ENCODE measurements at places on chromosomes 11 and 22.
A peak's percentile ranks its signal among the peaks of the same experiment; 100 is the strongest.

DNA sequence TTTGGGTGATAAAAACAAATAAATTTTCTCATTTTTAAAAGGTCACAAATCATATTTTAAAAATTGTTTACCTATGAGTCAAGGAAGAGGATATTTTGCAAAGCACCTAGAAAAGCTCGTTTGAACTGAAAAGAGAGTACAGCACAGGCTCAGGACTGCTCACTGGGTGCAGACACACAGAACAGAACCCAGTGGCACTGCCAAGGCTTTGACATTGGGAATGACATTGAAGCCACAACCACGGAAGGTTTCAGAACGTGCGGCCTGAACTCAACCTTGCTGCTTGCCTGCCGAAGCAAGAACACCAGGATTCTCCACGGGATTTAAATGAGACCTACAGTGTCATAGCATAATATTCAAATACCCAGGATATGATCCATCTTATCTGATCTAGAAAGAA, 597.1 kb upstream of the B3GAT1 start:
- no peak for DNase-seq

DNA sequence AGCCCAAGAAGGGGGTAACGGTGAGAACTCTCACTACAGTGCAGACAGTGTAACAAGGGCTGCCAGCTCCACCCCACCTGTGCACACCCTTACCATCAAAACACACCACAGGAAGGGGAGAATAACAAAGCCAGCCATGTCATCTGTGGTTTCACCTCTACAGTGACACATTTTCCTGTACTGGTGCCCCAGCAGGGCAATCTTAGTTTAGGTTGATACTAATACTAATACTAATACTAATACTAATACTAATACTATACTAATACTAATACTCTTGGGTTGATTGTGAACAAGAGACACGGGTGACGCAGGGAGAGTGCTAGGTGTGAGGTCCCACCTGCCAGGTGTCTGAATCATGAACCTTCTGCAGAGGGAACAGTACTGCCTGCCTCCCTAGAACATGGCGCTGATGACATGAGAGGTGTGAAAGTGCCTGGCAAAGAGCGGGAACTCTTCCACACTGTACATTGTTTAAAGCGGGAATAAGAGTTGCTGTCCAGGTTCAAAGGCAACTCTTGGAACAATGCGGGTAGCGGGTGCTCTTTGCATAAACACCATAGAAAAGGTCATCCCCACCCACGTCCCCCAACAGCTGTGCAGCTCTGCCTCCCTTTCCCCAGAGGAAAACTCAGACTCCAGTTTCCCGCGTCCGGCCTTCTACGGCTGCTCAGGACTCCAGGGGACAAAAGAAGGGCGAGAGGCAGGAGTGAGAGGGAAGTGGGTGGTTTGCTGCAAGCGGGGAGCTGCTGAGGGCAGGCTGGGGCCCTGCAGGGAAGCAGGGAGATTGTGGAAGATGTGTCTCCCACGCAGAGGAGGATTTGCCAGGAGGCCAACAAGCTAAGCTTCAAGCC, 25.0 kb upstream of the TMPRSS4 start:
- DNase-seq, result peak; percentile 25

GRCh38 chr22:46739094-46739870, 1.2 kb upstream of the CERK start:
- DNase-seq, result peak; percentile 75

DNA sequence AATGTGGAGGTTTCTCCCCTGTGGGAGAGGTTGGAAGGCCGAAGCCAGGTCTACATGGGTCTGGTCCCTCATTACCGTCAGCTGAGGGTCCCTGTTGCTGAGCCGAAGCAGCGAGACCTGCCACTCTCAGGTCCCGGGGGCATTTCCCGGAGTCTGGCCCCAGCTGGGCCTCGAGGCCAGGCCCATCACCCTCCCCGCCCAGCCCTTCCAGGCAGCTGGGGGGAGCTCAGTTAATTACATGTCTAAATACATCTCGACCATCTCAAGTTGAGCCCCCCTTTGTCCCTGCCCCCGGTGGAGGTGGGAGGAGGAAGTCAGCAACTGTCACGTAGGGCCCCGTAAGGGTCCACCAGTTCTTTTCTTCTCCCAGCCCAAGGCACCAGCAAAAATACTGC, 3.6 kb downstream of the CDKN1C start:
- DNase-seq, result peak; percentile 60

GRCh38 chr22:32309585-32310251, 47.9 kb upstream of the RFPL3 start:
- no peak for DNase-seq

- no peak for DNase-seq
These were observed 304.1 kb downstream of the TBC1D22A start for GRCh38 chr22:47066616-47066905.

GRCh38 chr11:35393098-35393497, 26.3 kb downstream of the SLC1A2 start:
- no peak for DNase-seq

GRCh38 chr11:27841023-27841422, 140.8 kb upstream of the BDNF start:
- no peak for DNase-seq

DNA sequence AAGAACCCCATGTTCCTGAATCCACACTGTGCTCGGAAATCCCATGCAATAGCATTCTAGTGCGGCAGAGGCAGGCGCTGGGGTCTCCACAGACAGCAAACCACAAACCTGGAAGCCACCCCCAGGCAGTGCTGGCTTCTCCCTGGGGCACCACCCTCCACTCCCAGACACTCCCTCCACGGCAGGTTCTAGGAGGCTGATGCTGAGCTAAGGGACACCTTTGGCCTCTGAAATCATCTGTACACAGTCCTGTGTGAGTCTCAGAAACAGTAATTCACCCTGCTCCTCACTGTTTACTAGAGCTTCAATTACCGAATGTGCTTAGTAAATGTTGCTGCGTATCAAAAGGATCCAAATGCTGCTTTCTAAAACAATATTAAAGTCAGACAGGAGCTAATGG, 129.3 kb downstream of the EFCAB6 start:
- DNase-seq, result no peak

- no peak for DNase-seq
These were observed 2.9 kb downstream of the SLC16A8 start for GRCh38 chr22:38080850-38081635.

DNA sequence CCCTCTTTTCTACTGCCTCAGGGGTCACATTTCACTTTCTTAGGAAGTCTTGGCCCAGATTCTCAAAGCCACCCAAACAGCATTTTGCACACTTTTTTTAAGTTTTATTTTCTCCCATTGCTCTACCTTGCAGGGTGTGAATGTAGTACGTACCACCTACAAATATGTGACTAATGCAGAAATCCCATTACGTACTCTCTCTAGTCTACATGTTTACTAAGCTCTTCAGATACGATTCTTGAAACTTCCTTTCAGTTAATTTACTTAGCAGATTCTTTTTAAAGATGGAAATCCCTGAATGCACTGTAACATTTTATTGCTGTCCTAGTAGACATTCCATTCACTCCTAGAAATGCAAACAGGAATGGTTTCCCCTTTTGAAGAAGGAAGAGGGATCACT, 61.3 kb downstream of the LRRC4C start:
- DNase-seq, result no peak

- no peak for DNase-seq
These were observed 6.0 kb downstream of the KREMEN1 start for GRCh38 chr22:29078869-29079207.

DNA sequence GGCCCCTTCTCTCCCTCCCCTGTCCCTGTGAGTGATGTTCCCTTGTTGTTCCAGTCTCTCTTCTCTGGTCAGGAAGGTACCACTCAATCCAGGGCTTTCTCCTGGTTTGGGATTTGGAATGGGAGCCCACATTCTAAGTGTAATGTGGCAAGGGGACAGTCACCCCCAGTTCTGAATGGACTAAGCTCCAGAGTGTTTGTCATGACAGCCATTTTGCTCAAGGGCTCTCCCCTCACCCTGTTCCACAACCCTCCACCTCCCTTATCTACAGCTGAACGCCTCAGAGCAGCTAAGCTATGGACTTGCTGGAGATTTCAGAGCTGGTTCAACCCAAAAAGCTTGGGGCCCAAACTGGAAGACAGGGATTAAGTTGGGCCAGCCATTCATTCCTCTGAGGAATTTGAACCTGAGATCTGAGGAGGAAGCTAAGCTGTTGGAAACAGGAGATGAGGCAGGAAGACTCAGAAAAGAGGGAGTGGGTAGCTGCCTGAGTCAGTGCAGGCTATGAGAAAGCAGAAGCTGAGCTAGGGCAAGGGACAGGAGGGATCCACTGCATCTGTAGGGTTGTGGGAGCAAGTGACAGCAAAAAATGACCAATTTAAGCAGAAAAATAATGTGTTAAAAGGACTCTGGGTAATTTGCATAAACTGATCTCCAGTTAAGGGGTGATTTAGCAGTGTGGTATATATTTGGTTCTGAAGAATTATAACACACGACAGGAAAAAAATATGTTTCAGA, 22.9 kb upstream of the FCHSD2 start:
- no peak for DNase-seq

DNA sequence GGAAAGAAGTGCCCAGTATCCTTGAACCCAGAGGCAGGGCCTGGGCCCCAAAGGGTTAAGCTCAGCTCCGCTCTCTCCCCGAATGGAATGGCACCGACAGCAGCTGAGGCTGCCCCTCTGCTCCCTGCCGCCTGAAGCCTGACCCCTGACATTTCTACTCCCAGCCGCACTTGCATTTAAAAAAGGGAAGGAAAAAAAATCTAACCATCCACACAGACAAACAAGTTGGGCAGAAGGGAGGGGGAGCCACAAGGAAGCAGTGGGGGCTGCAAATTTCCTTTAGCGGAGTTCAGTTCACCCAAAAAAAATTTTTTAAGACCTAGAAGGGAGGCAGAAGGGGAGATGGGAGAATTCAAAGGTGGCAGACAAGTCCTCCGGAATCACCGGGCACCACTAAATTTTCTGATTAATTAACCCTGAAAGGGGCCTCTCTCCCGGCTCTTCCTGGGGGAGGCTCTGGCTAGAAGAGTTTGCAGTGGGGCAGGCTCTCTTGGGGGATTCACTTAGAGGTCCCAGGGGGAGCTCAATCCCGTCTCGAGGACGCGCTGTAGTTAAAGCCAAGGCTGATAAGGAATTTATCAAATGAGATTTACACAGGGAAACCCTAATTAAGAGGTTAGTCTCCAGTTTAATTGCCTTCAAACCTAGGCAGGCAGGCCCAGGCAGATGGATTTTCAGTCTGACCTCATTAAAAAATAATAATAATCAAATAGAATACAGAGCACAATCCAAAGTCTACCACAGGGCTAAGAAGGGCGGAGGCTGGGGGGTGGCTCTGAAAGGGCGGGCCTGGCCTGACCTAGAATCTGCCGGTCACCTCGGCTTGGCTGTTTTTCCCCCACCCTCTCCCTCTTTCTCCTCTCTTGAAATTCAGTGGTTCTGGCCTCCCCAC, 25.6 kb downstream of the MN1 start:
- peak; percentile 17 for DNase-seq

- DNase-seq, result peak; percentile 96
These were observed 814 bp downstream of the NPAS4 start for GRCh38 chr11:66421492-66422205.

GRCh38 chr22:27422442-27422841, 379.1 kb downstream of the MN1 start:
- no peak for DNase-seq

- no peak for DNase-seq
These were observed 27.5 kb upstream of the CRYBB3 start for GRCh38 chr22:25172153-25172552.

GRCh38 chr11:19956228-19956627, 204.0 kb downstream of the DBX1 start:
- no peak for DNase-seq

DNA sequence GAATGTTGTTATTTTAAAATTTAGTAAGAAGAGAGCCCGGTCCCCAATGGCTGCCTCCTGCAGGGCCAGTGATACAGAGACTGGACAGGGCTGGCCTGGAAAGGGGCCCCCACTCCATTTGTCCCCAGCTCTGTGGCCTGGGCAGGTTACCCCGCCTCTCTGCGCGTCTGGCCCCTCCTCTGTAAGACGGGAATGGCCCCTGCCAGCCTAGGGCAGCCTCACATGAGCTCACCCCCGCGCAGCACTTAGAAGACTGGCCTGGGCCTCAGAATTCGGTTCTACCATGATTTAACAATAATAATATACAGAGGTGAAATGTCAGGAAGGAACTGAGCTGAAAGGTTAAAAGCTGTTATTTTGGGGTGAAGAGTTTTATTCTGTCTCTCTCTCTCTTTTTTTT, 1.3 kb downstream of the APOBEC3G start:
- DNase-seq, result no peak

- no peak for DNase-seq
These were observed 39.0 kb downstream of the CTNND1 start for GRCh38 chr11:57800444-57801182.

GRCh38 chr22:27879923-27880322, 39.1 kb downstream of the PITPNB start:
- DNase-seq, result no peak

GRCh38 chr11:3971756-3972404, 116.4 kb downstream of the STIM1 start:
- DNase-seq, result no peak

DNA sequence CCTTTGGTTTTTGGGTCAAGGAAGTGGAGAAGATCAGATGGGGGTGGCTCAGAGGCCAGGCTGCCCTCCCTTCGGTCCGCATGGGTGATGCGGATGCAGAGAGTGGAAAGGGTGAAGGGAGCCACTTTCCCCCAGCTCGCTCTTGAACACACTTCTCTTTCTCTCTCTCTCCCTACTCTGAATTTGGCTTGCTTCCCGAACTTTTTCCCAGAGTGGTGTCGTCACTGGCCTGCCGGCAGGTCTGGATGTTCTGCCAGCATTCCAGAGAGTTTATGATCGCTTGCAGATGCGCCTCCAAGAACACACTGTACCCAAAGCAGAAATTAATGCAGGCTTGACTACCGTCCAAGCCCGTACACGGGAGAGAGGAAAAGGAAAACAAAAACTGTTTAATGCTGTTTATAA, 103.2 kb downstream of the ZBTB16 start:
- DNase-seq, result peak; percentile 90

DNA sequence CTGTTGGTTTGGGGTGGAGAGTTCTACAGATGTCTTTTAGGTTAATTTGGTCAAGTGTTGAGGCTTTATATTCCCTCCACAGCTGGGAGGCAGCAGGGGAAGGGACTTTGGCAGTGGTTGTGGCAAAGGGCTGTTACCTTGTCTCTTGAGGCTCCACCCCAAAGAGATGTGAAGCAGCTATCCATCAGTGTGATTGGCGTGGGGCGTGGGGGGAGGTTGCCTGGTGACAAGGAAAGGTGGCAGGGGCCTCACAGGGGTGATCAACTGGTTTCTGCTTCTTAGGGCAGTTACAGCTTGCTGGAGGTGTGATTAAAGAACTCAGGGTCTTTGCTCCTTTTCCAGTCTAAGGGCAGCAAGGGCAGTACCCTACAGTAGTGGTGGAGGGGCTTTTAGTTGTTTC, 59.3 kb downstream of the FANCF start:
- DNase-seq, result no peak
